Activated CD4-positive, CD25-positive, alpha-beta regulatory T cell (primary cell): ENCODE measurements at places on chromosomes 4 and X.

GRCh38 chr4:189533603-189534002 is 407.1 kb upstream of the FRG1 start:
- no peak for DNase-seq

- no peak for DNase-seq
Measured at GRCh38 chr4:25560605-25561004, 95.0 kb upstream of the SLC34A2 start.

DNA sequence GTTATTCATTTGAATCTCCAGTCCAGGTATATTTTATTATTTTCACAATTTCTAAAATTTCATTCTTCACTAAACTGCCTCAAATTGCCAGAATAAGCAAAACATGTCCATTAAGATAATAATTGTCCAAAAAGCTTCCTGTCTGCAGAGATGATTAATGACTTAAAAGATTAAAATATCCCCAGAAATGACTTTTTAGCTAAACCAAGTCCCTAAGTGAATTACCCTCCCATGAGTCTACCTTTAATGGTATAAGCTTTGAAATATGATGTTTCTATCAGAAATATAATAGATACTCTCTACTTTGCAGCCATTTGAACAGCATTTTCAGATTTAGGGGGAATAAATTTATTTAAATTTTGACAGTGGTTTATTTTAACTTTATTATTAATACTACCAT is 289.2 kb upstream of the EMCN start:
- DNase-seq, result no peak

DNA sequence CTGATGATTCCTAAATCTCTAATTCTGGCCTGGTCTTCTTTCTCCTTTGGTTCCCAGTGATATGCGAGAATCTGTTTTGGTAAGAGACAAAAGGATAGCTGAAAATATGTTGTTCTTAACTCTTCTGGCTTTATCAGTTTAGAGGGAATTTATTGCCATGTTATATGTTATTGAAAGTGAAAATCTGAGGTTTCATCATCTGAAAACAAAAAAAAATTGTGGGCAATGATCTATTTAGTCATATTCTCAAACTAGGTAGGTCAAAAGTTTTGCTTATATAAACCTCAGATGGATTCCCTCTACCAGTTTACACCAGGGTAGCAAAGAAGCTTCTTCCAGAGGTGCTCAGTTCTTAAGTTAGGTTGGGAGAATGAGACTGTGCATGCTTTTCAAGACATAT is 103.6 kb downstream of the ITM2A start:
- DNase-seq, result no peak

DNA sequence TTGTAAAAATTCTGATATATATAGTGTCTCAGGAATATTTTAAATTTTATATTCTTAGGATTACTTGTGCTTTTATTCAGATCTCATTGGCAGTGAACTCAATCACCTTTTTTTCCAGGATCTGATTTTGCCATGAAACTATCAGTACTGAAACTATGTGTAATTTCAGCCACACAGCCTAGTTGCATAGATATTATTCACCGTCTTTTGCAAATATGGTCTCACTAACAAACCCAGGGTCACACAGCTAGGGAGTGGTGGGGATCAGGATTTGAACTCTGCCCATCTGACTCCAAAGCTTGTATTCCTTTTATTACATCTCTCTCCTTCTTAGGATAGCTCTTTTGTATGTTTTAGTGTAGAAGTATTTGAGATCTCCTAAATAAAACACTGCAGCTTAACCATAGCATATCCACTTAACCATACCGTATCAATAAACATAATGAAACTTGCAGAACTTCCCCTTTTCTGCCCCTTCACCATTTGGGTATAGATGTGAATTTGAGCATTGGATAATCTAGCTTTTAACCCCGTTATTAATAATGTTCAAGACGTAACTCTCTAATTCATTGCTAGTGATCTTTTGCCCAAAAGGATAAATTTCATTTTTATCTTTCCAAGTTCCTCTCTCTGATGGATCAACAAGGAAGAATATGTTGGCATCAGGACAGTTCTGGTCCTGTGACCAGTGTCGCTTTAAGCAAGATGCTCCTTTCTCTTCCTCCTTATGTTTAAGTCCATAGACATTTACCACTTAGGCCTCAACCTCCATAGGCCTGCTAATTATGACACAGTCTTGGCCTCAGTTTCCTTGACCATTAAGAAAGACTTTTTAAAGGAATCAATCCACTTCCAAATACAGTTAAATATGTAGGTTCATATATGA is 74.6 kb downstream of the RAPGEF2 start:
- DNase-seq, result no peak

- DNase-seq, result no peak
Measured at GRCh38 chr4:68748181-68748991, 67.4 kb upstream of the UGT2B10 start.

GRCh38 chrX:118115953-118116712 is 477 bp downstream of the KLHL13 start:
- no peak for DNase-seq

DNA sequence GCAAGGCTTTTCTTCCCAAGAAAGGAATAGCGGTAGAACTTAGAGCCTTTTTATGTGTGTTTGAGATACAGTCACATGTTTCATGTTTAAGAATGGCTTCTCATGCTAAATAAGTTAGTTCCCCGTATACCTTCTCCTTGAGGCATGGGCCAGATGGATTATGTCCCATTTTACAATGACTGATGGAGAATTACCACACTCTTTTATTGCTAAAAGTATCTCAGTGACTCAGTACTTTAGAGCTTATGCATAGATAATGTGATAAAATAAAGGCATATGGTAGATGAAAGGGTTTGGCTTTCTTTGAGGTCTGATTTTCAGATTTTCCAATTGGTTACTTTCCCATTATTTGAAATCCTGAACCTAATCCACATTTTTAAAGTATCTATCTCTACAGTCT is 121.8 kb upstream of the BMPR1B start:
- DNase-seq, result no peak

DNA sequence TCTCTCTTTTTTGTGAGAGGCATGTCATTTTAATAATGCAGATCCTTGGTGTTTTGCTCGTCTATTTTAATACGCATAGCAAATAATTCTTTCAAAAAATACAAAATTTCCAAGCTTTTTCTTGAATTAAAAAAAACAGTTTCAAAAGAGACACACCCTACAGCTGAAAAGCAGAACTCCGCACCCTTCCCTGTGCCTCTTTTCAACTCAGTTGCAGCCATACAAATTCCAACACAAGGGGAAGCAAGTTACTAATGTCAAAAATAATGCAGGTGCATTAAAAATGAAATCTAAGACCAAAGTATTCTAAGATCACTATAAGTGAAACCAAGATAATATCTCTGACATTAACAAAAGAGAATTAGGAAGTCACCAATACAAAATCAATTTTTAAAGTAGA is 66.6 kb downstream of the NR3C2 start:
- no peak for DNase-seq

- no peak for DNase-seq
Measured at GRCh38 chrX:23610495-23610894, 56.8 kb upstream of the PRDX4 start.

DNA sequence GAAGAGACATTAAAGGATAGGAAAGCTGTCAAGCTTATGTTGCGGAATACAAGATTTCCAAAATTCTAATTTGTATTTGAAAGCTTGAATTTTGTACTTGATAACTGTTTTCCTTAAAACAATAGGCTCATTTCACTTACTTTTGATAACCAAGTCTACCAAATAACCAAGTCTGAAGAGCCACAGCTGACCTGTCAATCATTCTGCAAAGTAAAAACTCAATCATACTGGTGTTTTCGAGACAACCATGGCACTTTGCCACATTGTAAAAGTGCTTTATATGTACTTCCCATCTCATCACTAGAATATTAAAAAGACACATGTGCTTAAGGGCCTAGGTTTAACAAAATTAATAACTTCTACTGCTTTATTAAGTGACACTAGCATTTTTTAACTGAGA is 47.9 kb downstream of the LEF1 start:
- no peak for DNase-seq

GRCh38 chr4:153971899-153972298 is 183.0 kb upstream of the SFRP2 start:
- DNase-seq, result no peak

DNA sequence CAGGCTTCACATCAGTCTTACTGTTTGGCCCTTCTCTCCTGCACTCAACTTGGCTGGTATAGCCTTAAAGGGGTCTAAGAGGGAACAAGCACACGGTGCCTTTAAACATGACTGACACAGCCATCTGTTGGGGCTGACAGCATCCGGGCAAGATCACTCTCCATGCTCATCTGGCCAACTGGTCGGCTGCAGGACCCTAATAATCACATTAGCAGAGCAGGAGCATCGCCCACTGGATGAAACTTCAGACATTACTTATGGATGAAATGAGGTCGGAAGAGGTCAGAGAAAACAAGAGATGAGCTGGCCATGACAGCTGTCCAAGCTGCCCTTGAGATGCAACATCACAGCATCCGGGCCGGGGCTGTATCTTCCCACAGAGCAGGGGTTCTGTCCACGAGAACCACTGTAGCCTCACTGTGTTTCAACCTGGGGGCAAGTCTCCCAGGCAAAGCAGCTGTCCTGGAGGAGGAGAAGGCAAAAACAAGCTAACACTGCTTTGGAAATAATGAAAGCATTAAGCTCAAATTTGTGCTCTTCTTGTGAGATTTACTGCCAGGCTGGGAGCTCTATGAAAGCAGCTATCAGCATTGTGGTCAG is 94.4 kb upstream of the TTC29 start:
- DNase-seq, result no peak

- DNase-seq, result no peak
Measured at GRCh38 chr4:37051866-37052265, 192.7 kb upstream of the NWD2 start.

- DNase-seq, result no peak
Measured at GRCh38 chr4:69727926-69728325, 32.5 kb downstream of the SULT1B1 start.

DNA sequence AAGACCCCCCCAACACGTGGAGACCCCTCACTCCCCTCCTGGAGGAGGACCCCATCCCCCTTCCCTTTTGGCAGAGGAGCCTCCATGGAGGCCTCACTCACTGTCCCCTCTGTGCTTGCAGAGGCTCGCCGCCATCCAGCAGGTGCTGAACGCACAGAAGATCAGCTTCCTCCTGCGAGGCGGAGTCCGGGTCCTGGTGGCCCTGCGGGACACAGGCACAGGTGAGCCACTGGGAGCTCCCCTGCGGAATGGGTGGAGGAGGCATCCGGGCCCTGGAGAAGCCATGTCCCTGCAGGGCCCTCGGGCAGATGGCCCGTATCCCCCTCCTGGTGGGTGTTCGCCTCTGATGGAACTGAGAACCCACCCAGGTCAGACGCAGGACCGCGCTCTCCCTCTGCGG is 206.5 kb downstream of the AFAP1 start:
- no peak for DNase-seq

- no peak for DNase-seq
Measured at GRCh38 chrX:21728276-21728968, 29.5 kb downstream of the SMPX start.

DNA sequence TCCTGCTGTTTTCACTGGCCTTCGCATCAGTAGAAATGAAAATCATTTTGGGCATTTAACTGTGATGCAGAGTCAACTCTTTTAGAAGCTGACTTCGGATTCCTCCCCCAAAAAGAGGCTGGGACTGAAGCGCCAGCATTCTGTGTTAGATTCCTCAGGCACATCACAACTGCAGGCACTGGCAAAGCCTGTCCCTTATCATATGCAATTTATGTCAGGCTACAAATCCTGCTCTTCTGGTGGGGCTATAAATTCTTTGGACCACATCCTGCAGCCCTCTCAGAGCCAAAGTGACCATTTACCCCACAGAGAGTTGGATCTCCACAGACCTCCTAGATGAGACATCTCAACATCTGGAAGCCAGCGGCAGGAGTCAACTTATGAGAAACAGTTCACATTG is 138.4 kb downstream of the CBR4 start:
- no peak for DNase-seq

GRCh38 chr4:172514011-172514410 is 654.6 kb upstream of the GALNT7 start:
- DNase-seq, result no peak

- DNase-seq, result no peak
Measured at GRCh38 chrX:132369617-132370326, 119.1 kb downstream of the MBNL3 start.

GRCh38 chrX:73850124-73851013 is 287.4 kb downstream of the CHIC1 start:
- DNase-seq, result no peak

- DNase-seq, result no peak
Measured at GRCh38 chr4:55075376-55075775, 50.0 kb downstream of the KDR start.

GRCh38 chrX:17595456-17596035 is 141.7 kb upstream of the SCML1 start:
- no peak for DNase-seq

DNA sequence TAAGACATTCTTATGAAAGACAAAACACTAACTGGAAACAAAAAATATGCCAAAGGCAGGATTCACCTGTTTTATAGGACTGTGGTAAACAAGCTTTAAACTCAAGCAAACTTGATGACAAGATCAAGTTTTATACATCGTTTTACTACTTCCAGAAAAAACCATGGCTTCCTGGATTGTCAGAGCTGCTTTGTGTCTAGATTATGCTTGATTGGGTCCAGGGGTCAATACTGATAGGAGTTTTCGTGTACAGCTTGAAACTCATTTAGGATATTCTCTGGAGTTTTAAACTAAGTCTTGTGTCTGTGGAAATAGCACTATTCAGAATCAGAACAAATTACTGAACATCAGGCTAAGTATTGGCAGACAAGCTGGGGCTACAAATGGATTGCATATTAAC is 13.0 kb downstream of the HCCS start:
- no peak for DNase-seq

DNA sequence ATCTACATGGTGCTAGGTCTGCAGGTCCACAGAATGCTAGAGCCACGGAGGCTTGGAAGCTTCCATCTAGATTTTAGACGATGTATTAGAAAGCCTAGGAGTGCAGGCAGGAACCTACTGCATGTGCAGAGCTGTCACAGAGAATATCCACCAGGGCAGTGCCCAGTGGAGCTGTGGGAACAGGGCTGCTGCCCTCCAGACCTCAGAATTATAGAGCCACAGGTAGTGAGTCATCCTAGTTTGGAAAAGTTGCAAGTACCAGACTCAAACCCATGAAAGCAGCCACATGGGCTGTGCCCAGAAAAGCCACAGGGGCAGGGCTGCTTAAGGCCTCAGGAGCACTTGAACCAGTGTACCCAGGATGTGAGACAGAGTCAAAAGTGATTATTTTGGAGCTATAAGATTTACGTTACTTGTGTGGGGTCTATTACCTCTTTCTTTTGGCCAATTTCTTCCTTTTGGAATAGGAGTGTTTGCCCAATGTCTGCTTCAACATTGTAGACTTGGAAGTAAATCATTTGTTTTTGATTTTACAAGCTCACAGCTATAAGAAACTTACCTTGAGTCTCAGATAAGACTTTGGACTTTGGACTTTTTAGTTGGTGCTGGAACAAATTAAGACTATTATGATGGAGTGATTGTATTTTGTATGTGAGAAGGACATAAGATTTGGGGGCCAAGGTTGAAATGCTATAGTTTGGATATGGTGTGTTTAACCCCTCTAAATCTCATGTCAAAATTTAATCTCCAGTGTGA is 143.5 kb upstream of the CHRDL1 start:
- no peak for DNase-seq

DNA sequence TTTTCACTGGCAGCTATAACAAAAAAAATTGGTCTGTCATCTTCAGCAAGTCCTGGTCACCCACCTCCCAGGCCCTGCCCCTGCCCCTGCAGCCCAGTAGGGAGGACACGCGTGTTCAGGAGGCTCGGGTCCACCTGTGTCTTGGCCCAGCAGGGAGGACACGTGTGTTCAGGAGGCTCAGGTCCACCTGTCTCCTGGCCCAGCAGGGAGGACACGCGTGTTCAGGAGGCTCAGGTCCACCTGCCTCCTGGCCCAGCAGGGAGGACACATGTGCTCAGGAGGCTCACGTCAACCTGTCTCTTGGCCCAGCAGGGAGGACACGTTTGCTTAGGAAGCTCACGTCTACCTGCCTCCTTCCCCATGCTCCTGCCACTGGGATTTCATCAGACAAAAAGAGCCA is 44.9 kb downstream of the HTT-AS start:
- no peak for DNase-seq
